ENCODE measurements at places on chromosomes 2 and 18.

- DNase-seq, result no peak
Observed at GRCh38 chr2:190834890-190835208, 45.8 kb upstream of the GLS start.

DNA sequence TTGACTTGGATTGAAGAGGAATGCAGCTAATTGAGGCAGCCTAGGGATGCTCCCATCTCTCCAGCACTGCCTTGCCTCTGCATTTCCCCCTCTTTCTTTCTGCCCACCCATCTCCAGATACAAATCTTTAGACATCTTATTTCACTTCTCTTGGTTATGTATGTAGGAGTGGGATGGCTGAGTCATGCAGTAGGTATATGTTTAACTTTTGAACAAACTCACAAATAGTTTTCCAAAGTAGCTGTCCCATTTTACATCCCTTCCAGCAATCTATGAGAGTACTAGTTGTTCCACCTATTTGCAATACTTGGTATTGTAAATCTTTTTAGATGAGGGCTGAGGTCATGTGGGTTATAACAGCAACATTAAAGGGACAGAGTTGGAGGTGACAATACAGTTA lies 329.9 kb downstream of the DYSF start:
- DNase-seq, result no peak

- DNase-seq, result no peak
Observed at GRCh38 chr18:41577529-41577928, 377.5 kb upstream of the PIK3C3 start.

DNA sequence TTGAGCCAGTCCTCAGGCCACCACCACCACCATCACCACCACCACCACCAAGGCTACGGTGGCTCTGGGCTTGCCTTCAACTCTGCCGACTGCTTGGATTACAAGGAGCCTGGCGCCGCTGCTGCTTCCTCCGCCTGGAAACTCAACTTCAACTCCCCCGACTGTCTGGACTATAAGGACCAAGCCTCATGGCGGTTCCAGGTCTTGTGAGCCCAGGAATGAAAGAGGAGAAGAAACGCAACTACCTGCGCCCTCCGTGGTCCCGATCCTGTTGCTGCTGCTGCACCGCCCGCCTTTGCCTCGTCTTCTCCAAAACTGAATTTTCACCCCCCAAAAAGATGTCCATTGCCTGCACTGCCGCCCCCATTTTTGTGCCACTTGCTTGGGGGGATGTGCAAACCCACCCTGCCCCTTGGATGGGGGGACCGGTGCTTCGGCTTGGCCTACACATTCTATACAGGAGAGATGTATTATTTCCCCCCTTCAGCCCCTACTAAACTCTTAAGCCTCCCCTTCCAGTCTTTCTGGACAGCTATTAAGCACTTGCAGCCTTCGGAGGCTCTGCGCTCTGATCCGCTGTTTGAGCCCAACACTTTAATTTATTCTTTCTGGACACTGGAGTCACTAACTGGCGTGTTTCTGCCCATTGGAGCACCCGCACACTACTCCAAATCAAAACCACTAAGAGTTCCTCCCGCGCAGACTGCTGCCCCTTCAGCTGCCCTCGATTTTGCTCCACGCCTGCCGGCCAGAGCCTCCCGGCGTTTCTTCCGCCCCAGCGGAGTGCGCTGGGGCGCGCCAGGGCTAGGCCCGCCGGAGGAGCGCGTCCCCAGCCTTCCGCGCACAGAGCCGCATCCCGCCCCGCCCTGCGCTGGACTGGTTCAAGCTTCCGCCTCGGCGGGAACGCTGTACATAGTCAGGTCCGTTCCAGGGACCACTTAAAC lies 5.7 kb downstream of the OTX1 start:
- DNase-seq, result peak; percentile 63

DNA sequence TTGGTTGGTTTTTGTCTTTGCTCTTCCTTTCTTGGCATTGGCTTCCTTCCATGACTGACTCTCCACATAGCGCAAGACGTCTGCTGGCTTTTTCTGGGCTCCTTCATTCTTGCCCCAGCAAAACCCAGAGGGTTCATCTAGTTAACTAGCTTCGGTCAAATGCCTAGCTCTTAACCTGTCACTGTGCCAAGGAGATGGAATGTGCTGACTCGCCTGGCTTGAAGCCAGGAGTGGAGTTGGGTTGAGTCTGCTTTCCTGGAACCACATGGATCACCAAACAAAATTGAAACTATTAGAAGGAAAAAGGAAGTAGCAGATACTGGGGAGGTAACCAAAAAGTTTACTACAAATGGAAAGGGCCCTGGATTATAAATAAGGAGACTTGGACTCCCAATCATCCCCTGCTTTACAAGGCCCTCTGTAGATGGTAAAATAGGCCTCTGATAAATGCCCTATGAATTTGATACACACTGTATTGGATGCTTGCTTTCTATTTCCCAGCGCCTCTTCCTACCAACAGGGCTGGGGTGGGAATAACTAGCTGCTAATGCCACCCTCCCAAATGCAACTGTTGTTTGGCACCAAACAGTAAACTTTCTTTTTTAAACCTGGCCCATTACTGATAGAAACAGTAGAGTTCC lies 11.3 kb downstream of the MALT1 start:
- no peak for DNase-seq

GRCh38 chr18:56516789-56517188 lies 121.6 kb downstream of the TXNL1 start:
- DNase-seq, result no peak

- no peak for DNase-seq
Observed at GRCh38 chr2:12032398-12032797, 286.0 kb downstream of the LPIN1 start.

DNA sequence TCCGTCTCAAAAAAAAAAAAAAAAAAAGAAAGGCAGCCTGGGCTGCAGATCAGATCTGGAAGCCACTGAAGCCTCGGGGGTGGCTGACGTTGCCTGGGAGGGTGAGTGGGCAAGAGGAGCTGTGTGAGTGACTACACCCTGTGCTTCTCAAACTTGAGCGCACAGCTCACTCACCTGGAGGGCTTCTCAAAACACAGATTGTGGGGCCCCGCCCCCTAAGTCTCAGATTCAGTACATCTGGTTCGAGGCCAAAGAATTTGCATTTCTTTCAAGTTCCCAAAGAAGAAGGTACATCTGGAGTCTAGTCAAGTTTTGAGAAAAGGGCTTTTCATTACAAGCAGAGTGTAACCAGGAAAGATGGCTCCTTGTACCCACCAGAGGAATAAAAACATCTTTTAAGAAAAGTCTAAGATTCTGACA lies 97.7 kb upstream of the CAB39 start:
- DNase-seq, result no peak

DNA sequence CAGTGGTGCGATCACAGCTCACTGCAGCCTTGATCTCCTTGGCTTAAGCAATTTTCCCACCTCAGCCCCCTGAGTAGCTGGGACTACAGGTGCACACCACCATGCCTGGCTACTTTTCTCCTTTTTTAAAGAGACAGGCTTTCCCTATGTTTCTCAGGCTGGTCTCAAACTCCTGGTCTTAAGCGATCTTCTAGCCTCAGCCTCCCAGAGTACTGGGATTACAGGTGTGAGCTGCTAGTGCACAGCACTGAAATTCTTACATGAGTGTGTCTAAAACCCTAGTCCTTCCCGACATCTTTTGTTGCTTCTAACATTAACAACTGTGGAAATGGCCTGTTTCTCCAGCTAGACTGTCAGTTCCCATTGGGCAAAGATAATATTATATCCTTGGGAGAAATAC lies 2.9 kb downstream of the UGP2 start:
- DNase-seq, result no peak

DNA sequence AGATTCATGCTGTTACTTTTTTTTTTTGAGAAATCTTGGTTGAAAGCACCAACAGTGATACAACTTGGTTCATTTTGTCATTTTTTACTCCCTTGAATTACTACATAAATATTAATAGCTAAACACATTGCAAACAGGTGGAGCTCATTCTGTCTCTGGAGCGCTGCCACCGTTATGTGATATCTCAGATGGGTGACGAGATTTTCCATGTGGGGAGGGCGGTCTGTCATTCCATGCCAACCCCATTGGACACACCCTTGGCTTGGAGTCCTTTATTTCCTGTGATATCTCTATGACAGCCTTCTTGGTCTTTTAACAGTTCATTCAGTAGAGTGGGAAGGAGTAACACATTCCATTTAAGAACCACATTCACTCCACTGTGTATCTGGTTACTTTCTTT lies 794.8 kb downstream of the SATB2 start:
- no peak for DNase-seq

GRCh38 chr18:75474332-75474731 lies 46.8 kb upstream of the SMIM21 start:
- no peak for DNase-seq

DNA sequence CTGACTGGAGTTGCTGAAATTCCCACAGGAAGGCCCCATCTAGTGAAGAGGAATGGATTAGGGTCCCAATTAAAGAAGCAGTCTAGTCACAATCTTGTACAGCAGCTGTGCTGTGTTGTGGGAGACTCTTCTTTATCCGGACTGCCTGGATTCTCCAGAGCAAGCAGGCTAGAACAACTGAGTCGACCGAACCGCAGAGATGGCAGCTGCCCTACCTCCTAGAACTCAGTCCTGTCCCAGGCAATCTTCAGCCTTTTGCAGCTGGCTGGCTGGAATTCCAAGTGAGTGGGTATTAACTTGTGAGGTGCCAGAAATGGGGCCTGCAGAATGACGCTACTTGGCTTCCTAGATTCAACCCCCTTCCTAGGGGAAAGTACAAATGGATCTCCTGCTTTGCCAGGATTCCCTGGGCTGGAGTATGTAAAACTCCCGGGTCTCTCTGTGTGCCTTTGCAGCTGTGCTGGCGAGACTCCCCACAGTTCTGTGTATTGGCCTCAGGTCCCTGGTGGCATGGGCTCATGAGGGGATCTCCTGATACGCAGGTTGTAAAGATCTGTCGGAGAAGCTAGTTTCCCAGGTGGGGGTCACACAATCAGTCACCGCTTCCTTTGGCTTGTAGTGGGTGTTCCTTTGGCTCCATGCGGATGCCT lies 1952.6 kb upstream of the LRRTM1 start:
- no peak for DNase-seq

DNA sequence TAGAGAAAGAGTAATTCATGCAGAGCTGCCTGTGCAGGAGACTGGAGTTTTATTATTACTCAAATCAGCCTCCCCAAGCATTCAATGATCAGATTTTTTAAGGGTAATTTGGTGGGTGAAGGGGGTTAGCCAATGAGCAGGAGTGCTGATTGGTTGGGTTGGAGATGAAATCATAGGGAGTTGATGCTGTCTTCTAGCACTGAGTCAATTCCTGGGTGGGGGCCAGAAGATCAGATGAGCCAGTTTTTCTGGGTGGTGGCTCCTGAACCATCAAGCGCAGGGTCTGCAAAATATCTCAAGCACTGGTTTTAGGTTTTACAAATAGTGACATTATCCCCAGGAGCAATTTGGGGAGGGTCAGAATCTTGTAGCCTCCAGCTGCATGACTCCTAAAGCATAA lies 312.8 kb upstream of the THSD7B start:
- no peak for DNase-seq

DNA sequence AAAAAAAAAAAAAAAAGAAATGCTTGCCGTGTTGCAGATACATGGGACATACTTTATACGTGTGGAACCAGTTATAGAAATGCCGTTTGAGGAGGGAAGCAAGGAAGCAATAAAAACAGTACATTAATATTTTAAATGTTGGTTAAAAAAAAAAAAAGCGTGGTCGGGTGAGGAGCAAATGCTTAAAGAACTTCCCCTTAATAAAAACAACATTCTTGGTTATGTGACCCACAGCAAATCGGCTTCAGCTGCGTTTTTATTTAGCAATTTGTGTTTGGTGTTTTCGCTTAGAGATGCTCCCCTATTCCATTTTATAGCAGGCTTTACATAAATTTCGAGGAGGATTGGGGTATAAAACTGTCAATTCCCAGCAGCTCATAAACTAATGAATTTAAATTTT lies 223.6 kb downstream of the LRRTM1 start:
- no peak for DNase-seq

DNA sequence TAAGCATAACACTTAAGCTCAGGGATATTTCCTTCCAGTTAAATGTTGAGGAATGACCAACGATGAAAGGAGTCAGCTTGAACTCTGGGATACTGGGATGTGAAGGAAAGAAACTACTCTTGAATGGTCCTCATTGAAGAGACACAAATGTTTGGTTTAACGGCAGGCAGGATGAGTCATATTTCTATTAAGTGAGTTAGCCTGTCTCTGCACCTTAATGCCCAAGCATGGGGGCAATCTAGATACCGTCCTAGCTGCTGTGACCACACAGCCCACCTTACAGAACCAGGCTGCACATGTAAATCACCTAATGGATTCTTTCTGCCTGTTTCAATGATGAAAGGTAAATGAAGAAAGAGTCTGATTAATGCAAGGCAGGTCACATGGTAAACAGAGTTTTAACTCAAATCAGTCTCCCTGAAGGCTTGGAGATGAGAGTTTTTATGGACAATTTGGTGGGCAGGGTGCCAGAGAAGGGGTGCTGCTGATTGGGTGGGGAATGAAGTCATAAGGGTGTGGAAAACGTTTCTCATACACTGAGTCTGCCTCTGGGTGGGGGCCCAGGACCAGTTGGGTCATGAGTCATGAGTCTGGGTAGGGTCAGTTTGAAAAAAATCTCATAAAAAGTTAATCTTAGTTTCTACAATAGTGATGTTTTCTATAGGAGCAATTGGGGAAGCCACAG lies 144.6 kb upstream of the MMADHC start:
- DNase-seq, result no peak

DNA sequence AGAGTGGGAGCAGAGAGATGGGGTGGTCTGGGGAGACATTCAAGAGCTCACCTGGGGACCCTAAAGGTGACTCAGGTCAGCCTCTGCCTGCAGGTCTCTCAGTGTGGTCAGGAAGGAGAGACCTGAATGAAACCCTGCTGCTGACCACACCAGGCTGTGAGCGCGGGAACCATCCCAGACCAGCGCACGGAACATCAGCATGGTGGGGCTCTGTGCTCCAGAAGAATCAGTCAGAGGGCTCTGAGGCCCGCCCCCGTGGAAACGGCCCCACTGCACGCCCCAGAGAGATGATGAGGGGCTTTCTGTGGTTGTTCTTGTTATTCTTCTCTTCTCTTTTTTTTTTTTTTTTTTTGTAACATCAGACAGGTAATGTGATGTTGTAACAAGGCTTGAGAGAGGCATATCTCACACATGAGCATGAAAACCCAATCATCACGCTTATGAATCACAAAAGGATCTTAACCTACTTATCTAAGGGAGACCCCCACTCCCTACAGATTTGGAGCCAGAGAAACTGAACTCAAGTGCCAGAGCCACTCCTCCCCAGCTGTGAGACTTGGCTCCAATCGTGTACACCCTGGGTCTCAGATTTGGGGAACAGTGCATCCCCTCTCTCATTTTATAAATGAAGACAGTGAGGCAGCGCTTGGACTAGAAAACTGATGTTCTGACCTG lies 302.2 kb downstream of the EIPR1 start:
- no peak for DNase-seq

- no peak for DNase-seq
Observed at GRCh38 chr2:47078541-47079482, 76.3 kb downstream of the STPG4 start.

DNA sequence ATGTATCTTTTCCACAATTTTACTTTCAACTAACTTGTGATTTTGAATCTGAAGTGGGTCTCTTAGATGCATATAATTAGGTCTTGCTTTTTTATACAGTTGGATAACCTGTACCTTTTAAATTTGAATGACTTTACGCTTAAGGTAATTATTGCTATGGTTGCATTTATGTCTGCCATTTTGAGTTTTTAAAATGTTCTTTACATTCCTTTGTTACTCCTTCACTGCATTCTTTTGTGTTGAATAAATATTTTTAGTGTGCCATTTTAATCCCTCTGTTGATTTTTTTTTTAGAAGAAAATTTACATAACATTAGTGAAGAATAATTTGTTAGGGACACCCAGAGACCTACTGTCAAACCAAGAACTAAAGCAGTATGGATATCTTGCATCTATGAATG lies 65.3 kb downstream of the BIRC6 start:
- no peak for DNase-seq

GRCh38 chr2:234628953-234629352 lies 132.1 kb upstream of the ARL4C start:
- no peak for DNase-seq
